Suppressor macrophage (primary cell): ENCODE measurements at places on chromosomes 2 and 18.

GRCh38 chr2:40746191-40746590 is 294.3 kb upstream of the SLC8A1 start:
- no peak for DNase-seq

- DNase-seq, result no peak
Observed at GRCh38 chr2:20627712-20628380, 23.1 kb downstream of the HS1BP3 start.

GRCh38 chr2:41764919-41765318 is 282.9 kb upstream of the PKDCC start:
- no peak for DNase-seq

- no peak for DNase-seq
Observed at GRCh38 chr2:141828761-141829160, 302.1 kb downstream of the LRP1B start.

- no peak for DNase-seq
Observed at GRCh38 chr2:137123226-137123625, 357.9 kb downstream of the THSD7B start.
